ENCODE measurements at places on chromosomes 4 and X.

DNA sequence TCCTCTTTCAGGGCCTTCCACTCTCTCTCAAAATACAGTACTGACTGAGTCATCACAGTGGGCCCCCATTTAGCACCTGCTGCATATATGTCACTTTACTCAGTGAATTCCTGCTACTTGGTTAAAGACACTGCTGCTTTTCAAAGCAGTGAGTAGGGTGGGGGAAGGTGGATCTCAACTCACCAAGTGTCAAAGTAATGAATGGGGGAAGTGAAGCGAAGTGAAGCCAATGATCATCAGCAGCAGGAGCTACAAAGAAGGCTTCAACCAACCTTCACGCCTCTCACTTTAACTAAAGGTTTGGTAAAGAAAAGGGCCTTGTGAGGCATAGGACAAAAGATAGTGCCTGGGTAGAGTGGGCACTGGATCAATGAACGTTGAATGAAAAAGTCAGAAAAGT is 424.1 kb downstream of the SMARCA1 start:
- no peak for DNase-seq

DNA sequence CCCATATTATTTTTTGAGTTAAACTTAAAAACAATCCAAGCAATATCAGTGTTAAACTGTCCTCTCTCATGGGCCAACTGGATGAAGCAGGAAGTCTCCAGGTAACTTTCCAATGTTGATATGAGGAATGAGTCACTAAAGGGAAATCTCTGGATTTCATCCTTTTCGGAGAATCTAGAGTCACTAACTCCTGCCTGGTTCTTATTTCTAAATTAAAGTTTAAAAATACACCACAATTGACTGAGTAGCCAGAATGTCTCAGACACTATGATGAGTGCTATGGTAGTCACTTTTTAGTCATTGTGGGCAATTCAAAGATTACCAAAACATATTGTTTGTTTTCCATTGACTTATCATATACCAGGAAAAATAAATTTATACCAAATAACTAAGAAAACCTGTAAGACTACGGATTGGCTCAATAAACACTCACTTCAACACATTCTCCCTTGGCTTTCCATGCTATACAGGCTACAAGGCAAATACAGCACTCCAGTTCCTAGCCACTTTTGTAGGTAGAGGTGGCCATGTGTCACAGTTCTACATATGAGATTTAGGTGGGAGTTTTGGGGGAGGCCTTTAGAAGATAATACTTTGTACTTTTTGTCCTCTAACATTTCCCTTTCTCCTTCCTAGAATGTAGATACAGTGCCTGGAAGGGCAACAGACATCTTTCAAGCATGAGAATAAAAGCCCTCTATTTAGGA is 8.6 kb downstream of the SLC9B2 start:
- DNase-seq = no peak

GRCh38 chr4:148574502-148574901 is 132.3 kb upstream of the NR3C2 start:
- no peak for DNase-seq

DNA sequence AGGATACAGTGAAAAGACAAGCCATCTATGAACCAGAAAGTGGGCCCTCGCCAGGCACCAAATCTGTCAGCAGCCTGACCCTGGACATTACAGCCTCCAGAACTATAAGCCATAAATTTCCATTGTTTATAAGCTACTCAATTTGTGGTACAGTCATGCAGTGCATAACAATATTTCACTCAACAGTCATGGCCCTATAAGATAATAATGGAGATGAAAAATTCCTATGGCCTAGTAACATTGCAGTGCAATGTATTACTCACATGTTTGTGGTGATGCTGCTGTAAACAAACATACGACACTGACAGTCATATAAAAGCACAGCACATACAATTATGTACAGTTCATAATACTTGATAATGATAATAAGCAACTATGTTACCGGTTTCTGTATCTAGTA is 17.1 kb upstream of the TLR1 start:
- no peak for DNase-seq

- DNase-seq = no peak
Measured at GRCh38 chr4:76447393-76447851, 12.4 kb downstream of the SHROOM3 start.

GRCh38 chr4:566508-567295 is 9.4 kb downstream of the TMEM271 start:
- no peak for DNase-seq

- peak; percentile 2 for DNase-seq
Measured at GRCh38 chr4:138037696-138038095, 204.5 kb downstream of the SLC7A11 start.

DNA sequence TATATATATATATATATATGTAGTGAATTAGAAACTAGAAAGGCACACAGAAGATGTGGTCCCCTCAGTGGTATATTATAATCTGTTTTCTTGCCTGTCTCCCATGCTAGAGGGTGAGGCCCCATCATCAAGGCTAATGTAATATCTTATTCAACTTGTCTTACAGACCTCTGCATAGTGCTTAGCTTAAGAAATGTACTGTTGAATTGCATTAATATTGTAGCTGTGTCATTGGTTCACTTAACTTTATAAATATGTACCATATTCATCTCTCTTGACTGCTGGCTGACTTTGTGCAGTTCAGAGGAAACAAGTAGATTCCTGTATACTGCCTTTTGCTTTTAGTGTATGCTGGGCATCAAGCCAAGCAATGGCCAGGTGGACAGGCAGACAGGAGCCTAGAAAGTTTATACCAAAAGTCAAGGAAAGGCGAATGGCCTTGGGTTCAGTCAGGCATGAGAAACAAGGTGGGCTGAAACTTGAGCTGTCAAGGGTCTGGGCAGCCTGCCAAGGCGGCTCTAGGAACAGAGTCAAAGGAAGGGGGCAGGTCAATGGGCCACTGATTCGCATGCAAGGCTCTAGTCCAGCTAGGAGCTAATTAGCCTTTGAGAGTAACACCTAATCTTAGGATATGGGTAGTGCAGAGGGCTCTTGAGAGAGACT is 78.8 kb upstream of the LEF1 start:
- DNase-seq = peak; percentile 25

- DNase-seq = no peak
Measured at GRCh38 chr4:72887152-72887551, 182.4 kb downstream of the COX18 start.

GRCh38 chr4:147582386-147583060 is 34.7 kb upstream of the TMEM184C start:
- no peak for DNase-seq

- no peak for DNase-seq
Measured at GRCh38 chr4:168643111-168643795, 146.4 kb downstream of the PALLD start.

DNA sequence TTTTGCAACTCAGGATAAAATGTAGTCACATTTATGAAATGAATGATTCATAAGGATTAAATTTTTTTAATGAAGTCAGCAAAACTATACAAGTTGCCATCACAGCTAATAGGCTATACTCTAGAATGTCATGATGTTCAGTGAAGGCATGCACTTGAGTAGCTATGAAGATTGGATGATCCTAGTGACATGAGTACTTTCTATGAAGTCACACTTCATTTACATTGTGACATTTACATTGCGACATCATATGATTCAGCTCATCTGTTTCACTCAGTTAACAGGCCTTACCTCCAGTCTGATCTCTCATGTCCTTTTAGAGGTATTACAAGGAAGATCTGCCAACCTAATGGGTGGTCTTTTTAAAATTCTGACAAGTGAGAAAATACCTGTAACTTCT is 82.7 kb upstream of the FGF13 start:
- no peak for DNase-seq

GRCh38 chr4:123709336-123709735 is 312.7 kb downstream of the SPRY1 start:
- no peak for DNase-seq

DNA sequence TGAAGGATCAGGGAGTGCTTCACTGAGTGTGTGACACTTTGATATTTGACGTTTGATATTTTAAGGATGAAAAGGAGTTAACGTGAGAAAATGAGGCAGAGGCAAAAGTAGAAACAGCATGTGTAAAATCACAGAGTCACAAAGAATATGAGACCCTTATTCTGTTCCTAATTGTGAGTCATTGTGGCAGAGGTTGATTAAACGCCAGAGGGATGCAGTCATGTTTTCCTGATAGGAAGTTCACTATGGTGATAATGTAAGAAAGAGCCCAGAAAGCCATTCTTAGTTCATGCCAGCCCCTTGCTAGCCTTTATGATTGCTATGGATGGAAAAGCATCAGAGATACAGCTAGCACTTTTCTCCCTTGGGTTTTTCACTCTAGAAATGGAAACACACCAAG is 33.5 kb upstream of the IGSF1 start:
- no peak for DNase-seq

DNA sequence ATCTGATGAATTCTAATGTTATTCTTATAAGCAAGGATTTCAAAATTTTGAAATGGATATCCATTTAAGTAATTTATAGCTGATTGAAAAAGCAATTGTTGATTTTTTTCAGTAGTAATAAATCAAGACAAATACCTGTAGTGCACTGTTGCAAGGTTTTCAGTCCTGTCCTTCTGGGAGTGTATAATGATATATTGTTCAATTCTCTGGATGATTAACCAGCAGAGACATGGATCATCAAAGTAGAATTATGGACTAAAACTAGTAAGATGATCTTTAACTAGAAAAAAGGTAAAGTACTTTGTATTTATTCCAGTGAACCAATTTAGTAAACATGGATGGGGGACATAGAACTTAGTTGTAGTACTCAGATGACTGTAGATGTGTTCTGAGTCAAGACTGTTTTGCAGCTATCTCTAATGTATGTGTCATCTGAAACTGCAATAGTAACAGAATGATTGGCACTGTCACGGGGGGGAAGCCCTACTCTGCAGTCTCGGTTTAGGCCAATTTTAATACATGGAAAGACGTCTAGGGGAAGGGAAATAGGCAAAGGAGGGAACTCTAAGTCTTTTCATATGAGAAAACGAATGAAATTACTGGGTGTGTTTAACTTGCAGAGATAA is 121.9 kb downstream of the GLRA3 start:
- no peak for DNase-seq

DNA sequence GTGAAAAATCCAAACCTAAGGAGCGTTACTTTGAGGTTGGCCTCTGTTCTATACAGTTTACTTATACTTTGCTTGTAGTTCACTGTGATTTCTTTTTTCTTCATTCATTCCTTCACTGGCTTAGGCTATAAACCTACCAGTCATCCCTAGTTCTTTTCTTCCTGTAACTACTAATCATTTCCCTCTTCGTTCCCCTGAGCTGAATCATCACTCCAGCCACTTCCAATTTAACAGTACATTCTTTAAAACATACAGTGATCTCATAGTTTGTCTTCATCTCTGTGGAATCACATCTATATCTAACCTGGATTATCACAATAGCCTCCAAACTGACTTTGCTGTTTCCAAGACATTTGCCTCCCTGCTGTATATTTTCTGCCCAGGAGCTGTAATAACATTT is 25.2 kb upstream of the NPFFR2 start:
- no peak for DNase-seq

GRCh38 chrX:13652287-13652793 is 601 bp upstream of the TCEANC start:
- peak; percentile 70 for DNase-seq

GRCh38 chrX:18961686-18962085 is 22.2 kb downstream of the PHKA2 start:
- no peak for DNase-seq

DNA sequence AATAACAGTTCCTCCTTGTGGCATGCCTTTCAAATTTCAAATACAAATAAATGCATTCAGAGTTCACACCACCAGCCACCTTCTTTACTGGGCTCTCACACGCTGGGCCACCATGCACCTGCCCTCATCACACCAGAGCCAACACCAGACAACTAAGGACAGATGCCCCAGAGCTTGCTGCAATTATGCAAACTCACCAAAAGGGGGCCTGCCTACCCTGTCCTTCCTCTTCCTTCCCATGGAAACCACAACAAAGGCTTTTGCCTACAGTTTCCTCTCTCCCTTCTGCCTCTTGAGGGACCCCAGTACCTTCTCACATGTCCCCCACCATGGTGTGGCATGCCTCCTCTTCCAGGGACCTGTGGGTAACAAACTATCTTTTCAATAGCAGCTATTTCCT is 1333.9 kb upstream of the TENM3 start:
- DNase-seq = no peak

GRCh38 chr4:152728343-152728742 is 48.5 kb upstream of the TMEM154 start:
- no peak for DNase-seq

- peak; percentile 85 for DNase-seq
Measured at GRCh38 chr4:98688411-98689290, 30.2 kb upstream of the TSPAN5 start.

DNA sequence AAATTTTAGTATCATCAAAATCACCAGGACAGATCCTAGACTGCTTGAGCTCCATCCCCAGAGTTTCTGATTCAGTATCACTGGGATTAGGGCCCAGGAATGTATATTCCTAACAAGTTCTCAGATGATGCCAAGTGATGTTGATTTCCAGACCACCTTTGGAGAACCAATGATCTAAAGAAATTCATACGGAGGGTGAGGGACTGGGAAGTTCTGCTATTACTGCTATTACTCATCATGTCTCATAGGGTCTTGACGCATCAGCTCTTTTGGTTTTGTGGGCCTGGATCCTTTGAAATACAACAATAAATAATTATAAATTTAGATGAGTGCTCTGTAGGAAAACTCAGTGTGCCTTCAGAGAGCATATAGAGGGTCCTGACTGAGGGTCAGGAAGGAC is 59.8 kb upstream of the LGI2 start:
- DNase-seq = no peak

- DNase-seq = no peak
Measured at GRCh38 chrX:148909758-148910157, 409.3 kb downstream of the AFF2 start.

DNA sequence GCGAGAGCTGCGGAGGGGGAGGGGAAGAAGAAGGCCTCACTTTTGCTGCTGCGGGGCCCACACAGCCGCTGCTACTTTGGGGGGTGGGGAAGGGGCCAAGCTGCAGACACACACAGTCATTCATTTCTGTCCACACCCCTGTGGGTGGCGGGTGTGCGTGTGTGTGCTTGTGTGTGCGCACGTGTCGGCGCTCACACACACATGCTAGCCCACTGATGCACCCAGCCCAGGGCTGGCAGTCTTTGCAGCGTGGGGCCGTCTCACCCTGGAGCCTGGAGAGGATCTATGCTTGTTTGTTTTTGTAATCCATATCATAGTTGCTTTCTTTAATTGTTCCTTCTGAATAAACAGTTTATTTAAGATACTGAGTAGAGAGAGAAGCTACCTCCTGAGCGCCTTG is 4.0 kb downstream of the DUSP9 start:
- no peak for DNase-seq

- peak; percentile 13 for DNase-seq
Measured at GRCh38 chrX:143437439-143437838, 79.8 kb downstream of the SPANXN3 start.

DNA sequence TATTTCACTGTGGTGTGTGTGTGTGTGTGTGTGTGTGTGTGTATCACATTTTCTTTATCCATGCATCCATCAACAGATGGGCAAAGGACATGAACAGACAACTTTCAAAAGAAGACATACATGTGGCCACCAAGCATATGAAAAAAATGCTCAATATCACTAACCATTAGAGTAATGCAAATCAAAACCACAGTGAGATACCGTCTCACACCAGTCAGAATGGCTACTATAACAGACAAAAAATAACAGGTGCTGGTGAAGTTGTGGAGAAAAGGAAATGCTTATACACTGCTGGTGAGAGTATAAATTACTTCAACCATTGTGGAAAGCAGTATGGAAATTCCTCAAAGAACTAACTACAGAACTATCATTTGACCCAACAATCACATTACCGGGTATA is 83.4 kb downstream of the PALLD start:
- no peak for DNase-seq

Data from SW480 (cell line).